NCI-H2029 treated with DMSO at 0.1 percent for 48 hours (cell line): ENCODE measurements at places on chromosomes 6 and 20.

DNA sequence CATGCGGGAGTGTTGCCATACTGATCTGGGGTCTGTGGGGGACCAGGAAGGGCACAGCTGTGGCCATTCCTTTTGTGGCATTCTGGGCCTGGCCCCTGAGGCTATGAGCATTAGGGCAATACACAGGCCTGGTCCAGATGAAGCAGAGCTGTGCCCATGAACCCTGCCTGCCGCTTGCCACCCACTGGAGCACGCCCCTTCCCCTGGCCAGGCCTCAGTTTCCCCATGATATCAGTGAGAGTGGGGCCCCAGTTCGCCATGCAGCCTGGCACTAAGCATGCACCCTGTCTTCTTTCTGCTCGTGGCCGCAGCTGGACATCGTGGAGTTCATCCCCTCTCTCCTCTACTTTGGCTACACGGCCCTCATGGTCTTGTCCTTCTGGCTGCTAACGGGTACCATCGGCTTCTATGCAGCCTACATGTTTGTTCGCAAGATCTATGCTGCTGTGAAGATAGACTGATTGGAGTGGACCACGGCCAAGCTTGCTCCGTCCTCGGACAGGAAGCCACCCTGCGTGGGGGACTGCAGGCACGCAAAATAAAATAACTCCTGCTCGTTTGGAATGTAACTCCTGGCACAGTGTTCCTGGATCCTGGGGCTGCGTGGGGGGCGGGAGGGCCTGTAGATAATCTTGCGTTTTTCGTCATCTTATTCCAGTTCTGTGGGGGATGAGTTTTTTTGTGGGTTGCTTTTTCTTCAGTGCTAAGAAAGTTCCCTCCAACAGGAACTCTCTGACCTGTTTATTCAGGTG is 42.4 kb downstream of the PLAGL2 start:
- DNase-seq, result no peak

GRCh38 chr20:4192378-4193068 is 177.2 kb upstream of the RNF24 start:
- no peak for DNase-seq

- DNase-seq, result no peak
Observed at GRCh38 chr20:32348207-32348606, 9.9 kb upstream of the ASXL1 start.

GRCh38 chr6:6736791-6737654 is 148.5 kb downstream of the LY86 start:
- no peak for DNase-seq

GRCh38 chr6:151100326-151100725 is 139.4 kb upstream of the AKAP12 start:
- DNase-seq, result no peak

- no peak for DNase-seq
Observed at GRCh38 chr20:3311623-3312022, 72.6 kb upstream of the SLC4A11 start.

DNA sequence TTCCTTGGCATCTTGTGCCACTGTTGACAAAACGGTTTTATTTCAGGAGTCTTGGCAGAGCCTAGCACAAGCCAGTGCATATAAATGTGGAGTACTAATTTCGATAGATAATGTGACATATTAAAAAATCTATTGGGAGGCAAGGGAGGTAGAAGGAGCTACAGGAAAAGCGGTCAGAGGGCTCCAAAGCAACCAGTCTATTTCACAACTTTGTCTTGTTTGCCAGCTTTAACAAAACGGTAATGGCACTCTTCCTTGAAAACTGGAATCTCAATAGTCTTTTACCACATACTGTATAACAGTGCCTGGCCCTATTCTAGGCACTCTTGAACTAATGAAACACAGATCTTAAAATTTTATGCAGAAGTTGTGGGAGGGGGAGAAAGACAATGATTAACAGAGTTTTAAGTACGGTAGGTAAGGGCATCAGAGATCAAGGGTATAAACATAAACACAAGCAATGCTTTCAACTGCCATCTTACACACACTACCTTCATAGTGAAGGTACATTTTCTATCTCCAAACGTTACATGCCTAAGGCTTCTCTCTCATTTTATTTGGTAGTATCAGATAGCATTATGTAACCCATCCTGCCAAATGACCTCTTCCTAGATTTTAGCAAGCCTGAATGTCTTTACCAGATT is 33.5 kb upstream of the SYNCRIP start:
- no peak for DNase-seq

DNA sequence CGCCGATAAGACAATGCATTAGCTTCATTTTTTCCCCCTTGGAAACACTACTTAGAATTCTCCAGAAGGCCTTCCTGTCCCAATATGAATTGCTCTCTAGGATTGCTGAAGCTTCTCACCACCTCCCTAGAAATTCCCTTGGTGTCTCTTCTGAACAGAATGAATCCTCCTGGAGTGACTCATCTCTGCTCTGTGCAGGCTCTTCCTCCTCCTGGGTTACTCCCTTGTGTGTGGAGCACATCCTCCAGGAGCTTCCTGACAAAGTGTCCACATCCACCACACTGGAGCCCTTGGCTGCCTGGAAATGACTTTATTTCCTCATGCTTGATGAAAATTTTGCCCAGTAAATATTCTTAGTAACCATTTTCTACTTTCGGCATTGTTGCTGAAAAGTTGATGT is 54.4 kb downstream of the DTNBP1 start:
- no peak for DNase-seq

GRCh38 chr6:1347161-1347560 is 35.3 kb downstream of the FOXQ1 start:
- peak; percentile 49 for DNase-seq

DNA sequence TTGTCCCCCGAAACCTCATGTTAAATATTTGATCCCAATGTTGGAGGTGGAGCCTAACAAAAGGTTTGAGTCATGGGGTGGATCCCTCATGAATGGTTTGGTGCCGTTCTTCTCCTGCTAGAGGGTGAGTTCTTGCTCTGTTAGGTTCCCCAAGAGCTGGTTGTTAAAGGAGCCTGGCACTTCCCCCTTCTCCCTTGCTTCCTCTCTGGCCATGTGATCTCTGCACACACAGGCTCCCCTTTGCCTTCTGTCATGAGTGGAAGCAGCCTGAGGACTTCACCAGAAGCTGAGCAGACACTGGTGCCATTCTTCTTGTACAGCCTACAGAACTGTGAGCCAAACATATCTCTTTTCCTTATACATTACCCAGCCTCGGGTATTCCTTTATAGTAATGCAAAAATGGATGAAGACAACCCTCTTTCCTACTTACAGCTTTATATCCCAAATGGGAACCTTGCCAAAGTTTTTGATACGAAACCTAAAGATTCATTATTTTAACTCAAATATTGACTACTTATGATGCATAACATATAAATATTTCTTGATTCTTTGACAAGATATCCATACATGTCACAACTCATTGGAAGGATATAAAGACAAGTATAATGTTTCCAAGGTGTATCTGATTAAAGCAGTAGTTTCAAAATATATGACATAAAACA is 61.0 kb downstream of the RNF182 start:
- DNase-seq, result no peak

GRCh38 chr6:30707281-30707850 is 9.7 kb downstream of the MDC1 start:
- DNase-seq, result peak; percentile 92

GRCh38 chr6:29665942-29666825 is 9.3 kb downstream of the MOG start:
- DNase-seq, result no peak

DNA sequence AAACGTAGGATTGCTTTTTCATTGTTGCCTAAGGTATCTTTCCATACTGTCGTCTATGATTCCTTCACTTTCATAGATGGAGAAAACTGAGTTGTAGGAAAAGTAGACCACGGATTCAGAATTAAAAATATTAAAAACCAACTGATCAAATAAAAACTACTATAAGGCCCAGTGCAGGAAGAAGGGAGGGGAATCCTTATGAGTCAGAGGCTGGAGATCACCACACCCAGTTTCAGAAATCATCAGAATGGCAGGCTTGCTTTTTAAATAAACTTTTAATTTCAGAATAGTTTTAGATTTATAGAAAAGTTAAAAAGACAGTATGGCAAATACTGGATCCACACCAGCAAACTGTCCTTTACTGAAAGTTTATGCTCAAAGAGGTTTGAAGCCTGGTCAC is 32.0 kb upstream of the POPDC3 start:
- DNase-seq, result no peak

GRCh38 chr6:147561726-147562125 is 53.2 kb downstream of the SAMD5 start:
- no peak for DNase-seq

- no peak for DNase-seq
Observed at GRCh38 chr20:17482536-17482935, 48.6 kb downstream of the BFSP1 start.

GRCh38 chr6:45478240-45478639 is 100.5 kb upstream of the SUPT3H start:
- no peak for DNase-seq

- DNase-seq, result no peak
Observed at GRCh38 chr6:122809691-122810090, 20.6 kb downstream of the SMPDL3A start.

- no peak for DNase-seq
Observed at GRCh38 chr6:144416244-144416643, 131.1 kb downstream of the UTRN start.

- no peak for DNase-seq
Observed at GRCh38 chr6:134903448-134903847, 46.5 kb downstream of the ALDH8A1 start.

DNA sequence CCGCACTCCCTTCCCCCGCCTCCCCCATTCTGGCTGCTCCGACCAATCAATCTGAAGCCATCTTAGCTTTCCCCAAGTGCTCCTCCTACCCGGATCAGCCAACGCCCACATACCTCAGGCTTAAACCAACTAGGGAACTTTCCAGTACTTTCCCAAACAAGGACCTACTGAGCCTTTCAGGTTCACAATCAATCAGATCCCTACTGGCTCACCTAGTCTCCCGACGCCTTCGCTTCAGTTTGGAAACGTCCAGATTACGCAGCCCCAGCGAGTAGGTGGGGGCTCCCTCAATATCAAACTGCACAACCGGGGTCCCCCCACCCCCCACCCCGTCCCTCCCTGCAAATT is 432 bp downstream of the HSPA1L start:
- peak; percentile 91 for DNase-seq

DNA sequence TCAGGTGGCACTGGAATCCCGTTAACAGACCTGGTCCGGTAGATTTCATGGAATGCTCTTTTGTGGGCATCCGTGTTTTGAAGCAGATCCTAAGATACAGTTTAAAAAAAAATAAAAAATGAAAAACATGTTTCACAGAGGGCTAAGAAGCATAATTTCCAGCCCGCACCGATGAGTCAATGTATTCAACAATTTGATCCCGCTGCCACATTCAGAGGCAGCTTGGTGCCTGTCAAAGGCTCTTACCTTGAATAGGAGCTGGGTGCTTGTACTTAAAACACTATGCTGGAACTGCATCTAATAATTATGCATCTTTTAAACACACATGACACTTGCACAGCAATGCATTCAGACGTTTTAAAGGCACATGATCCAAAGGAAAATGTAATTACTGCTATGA is 164.8 kb downstream of the SYNE1 start:
- DNase-seq, result no peak

GRCh38 chr6:15170126-15170525 is 75.7 kb upstream of the JARID2 start:
- DNase-seq, result no peak

DNA sequence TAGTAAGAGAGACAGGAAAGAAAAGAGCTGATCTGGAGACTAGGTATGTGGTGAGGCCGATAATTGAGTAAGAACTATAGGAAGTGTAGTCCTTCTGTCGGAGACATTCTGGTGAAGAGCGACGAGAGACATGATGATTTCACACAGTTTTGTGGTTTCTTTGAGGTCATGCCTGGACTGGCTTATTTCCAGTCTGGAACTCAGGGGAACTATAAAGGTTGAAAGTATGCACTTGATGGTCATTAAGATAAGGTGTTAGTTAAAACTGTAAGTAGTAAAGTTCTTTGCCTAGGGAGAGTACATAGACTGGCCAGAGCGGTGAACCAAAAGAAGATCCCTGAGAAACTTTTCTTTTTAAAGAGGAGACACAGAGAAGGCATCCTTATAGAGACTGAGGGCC is 68.8 kb downstream of the RFX6 start:
- DNase-seq, result no peak

DNA sequence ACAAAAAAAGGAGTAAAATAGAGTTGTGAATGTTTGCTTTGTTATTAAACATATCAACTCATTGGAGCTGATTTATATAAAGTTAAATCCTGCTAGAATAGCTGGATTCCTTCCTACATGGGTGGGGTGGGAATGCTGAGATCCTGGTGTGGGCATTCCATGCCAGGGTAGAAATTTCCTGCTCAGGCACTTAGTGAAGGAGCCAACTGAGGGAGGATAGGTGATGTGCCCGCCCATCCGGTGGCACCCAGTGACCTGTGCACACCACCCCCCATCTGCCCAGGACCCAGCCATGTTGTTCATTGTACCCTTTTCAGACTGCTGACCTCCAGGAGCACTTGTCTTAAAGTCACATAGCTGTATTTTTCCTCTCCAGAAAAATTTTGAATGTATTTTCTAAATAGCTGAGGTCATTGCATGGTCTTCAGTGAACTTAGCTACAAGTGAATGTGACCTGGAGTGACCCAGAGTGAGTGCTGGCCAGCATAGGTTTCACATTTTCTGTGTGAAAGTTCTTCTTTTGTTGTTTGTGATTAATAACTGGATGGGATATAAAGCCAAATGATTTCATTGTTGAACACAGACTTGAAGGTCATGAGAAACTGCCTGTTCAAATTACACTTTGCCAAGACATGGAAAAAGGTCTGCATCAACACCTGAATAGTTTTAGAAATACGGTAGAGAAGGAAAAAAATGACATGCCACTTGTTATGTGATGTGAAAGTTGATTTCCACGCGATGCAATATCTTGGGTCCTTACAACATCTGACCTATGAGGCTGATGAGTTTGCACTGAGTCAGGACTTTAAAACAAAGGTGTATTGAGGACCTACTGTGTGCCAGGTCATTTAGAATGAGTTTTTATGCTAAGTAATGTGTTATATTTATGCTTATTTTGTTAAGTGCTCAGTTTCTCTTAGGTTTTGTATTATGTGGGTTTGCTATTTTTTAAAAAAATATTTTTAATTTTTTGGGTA is 77.2 kb downstream of the UTRN start:
- no peak for DNase-seq

DNA sequence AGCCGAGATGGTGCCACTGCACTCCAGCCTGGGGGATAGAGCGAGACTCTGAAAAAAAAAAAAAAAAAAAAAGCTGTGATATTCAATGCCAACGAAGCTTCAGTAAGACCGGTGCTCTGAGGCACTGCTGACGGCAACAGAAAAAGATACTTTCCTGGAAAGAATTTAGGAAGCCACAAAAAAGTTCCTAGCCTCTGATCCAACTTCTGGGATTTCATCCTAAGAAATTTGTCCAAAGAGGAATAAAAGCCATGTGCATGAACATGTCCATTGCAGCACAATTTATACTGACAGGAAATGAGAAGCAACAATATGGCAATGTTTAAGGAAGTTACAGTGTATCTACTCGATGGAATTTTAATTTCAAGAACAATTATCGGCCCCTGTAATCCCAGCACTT is 24.5 kb upstream of the CARMIL1 start:
- DNase-seq, result no peak
